T-cell (primary cell): ENCODE measurements at places on chromosomes 3 and 15.
A peak's percentile ranks its signal among the peaks of the same experiment; 100 is the strongest.

GRCh38 chr3:84980011-84980410, 21.2 kb downstream of the CADM2 start:
- DNase-seq = no peak

DNA sequence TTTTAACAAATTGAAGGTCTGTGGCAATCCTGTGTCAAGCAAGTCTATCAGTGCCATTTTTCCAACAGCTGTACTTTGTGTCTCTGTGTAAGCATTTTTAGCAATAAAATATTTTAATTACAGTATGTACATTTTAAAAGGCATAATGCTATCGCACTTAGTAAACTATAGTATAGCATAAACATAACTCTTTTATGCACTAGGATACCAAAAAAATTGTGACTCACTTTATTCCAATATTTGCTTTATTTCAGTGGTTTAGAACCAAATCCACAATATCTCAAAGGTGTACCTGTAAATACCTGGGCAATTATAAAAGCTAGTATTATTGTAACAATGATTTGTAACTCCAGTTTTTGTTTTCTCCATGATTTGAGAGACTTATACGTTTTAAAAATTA, 46.5 kb downstream of the FRMD5 start:
- no peak for DNase-seq

GRCh38 chr15:100671858-100672543, 69.6 kb downstream of the ASB7 start:
- DNase-seq = no peak

DNA sequence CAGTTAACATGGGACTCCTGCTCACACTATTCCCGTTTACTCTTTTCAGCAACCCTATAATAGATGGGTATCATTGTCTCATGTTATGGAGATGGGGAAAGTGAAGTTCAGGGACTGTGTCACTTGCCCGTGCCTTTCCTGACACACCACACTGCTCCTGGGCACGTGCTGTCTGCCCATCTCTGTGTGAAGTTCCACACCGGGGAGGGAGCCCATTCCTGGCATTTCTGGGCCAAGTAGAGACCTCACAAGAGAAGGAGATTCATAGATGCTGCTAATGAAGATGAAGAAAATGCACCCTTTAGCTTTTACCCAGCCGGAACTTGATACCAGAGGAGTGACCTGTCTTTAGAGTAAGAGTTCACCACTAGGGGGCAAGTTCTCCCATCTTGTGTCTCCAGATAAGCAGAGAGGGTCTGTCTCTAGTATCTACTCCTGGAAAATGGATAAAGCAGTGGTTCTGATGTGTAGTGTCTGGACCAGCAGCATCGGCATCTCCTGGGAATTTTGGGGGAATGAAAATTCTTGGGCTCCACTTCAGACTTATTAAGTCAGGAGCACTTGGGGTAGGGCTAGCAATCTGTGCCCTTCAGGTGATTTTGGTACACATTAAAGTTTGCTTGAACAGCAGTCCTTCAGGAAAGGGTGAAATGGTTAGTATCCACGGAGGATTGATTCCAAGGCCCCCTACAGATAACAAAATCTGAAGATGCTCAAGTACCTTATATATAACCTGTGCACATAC, 2.0 kb upstream of the TOPBP1 start:
- DNase-seq = no peak

- no peak for DNase-seq
These were observed 219.0 kb downstream of the ITPR1 start for GRCh38 chr3:4712109-4712508.

GRCh38 chr3:20924646-20925385, 738.8 kb upstream of the SGO1 start:
- no peak for DNase-seq

- DNase-seq = no peak
These were observed 30.1 kb upstream of the ZNF502 start for GRCh38 chr3:44682182-44682896.

GRCh38 chr15:64597477-64597822, 137.1 kb downstream of the ZNF609 start:
- DNase-seq = peak; percentile 44

GRCh38 chr3:65908588-65908987, 130.1 kb downstream of the MAGI1 start:
- no peak for DNase-seq

DNA sequence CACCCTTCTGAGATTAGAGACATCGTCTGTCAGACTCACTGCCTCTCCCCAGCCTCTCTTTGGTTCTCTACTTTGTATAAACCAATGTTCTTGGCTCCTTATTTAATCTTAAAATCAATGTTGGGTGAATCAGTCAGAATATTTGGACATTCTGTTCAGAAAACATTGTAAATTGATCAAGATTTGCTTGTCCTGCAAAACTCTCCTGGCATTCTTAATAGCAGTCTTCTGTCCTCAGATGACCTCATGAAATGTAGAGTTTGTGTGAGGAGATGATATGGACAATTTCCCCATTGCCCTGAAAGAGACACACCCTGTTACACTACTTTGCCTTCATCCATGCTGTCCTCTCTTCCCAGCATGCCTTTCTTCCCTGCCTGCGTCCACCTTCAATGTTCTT, 33.6 kb downstream of the CD200R1L start:
- DNase-seq = no peak

DNA sequence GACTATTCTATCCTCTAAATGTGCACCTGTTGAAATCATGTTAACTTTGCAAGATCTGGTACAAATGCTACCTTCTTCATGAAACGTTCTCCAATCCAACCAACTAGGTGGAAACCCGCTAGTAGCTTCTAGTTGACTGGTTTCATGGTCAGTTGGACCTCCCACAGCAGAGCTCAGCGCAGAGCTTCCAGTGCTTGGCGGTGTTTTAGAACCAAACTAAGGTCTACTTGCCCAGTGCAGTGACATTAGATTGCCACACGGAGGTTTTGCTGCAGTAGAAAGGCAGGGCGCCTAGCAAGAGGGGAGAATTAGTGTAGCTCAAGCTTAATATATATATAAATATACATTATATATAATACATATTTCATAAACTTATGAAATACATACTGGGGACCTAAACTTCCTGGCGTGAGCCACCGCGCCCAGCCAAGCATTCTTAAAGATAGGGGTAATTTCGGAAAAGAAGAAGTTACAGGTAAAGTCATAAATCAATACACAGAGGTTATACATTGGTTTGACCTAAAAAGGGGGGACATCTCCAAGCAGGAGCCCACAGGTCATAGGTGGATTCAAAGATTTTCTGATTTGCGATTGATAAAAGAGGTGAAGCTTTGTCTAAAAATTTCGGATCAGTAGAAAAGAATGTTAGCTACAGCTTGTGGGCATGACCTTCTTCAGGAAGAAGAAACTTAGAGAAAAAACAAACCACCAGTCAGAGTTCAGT, 2.1 kb upstream of the OXSR1 start:
- no peak for DNase-seq

- no peak for DNase-seq
These were observed 41.7 kb downstream of the DAPK2 start for GRCh38 chr15:64004587-64004986.

GRCh38 chr3:70856414-70857162, 544.1 kb upstream of the MDFIC2 start:
- DNase-seq = no peak

DNA sequence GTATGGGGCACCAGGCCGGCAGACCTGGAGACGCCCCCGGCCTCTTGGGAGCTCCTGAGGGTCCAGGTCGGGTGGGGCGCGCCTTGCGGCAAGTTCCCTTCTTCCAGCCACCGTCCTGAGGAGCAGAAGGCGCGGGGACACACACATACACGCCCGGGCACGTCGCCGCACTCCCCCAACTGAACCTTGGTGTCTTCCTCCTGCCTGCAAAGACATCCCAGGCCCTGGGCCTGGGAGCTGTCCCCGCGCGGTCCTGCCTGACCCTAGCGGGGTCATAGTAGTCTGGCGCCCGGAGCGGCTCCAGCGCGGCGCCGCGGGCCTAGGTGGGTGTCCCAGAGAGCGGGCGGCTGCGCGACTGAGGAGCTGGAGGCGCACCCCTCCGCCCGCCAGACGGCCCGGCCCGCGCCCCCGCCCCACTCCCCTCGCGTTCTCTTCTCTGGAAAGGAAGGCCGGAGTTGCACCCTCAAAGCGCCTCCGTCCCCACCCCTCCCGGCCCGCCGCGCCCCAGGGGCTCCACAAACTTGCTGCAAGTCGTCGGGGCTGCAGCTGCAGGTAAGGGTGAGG, 185.9 kb upstream of the LINGO1 start:
- DNase-seq = no peak

- no peak for DNase-seq
These were observed 901 bp upstream of the CLN6 start for GRCh38 chr15:68230157-68231100.

DNA sequence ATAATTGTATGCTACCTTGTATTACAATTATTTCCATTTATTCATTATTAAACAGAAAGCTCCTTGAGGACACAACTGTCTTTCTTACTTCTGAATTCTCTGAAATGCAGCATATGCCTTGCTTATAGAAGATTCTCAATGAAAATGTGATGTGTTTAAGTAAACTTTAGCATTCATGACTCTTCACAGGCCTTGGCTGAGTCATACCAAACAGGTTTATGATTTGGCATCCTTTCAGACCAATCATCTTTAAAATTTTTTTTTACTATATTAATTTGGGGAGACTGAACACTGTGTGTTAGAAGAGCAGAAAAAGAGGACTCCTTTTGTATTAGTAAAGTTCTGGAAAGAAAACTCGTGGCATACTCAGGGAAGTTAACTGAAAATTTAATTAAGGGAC, 6.4 kb upstream of the GALK2 start:
- no peak for DNase-seq

- DNase-seq = no peak
These were observed 185.7 kb downstream of the MECOM start for GRCh38 chr3:169477790-169478189.

DNA sequence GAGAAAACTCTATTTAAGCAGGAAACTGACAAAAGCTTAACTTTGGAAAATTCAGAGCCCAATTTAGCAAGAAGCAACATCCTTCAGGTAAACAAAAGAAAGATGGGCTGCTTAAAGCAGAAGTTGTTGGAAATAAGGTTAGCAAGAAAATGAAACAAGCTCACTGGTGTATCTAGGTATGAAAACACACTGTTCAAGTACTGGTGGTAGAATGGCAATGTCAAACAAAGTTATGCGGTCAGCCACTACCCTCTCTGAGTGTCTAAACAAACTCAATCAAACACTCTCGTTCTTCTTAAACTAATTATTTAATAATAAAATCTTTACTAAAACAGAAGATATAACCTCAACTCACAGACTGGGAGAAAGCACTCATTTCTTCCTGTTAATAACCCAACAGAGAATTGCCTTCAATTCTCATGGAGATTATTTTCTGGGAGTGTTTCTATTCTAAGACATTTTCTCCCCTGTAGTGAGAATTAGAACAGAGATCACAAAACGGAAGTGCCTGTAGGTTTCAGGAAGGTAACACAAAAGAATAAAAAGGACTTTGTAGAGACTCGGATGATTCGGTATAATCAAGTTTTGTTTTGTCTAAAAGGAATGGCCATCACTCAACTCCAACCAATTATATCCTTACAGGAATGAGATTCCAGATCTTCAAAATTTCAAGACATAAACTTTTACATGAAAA, 28.9 kb downstream of the PRICKLE2 start:
- no peak for DNase-seq

DNA sequence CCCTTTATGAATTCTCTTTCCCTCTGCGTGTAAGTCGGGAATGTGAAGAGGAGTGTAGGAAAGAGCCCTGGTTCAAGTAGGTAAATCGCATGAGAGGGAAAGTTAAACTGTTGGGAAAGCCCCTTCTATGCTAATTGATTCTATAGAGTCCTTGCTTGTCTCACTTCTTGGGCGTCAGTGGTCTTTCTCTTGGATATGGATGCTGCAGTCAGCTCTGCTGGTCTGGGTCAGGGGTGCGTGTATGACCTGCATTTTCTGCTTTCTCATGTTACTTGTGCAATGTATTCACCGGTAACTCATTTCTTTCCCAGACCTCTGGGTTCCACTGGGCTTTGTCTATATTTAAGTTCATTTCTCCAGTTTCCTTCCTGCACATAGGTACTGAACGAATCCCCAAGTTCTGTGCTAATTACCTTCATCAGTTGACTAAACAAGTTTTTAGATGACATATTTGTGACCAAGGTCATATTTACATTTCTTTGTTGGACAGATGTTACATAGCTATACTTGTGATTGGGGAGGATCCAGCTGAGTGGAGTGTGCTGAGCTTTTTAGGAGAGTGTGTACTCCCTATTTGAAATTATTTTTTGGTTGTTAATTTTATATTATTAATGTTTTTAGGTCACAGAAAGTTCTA, 1.4 kb downstream of the SETD5 start:
- DNase-seq = no peak

DNA sequence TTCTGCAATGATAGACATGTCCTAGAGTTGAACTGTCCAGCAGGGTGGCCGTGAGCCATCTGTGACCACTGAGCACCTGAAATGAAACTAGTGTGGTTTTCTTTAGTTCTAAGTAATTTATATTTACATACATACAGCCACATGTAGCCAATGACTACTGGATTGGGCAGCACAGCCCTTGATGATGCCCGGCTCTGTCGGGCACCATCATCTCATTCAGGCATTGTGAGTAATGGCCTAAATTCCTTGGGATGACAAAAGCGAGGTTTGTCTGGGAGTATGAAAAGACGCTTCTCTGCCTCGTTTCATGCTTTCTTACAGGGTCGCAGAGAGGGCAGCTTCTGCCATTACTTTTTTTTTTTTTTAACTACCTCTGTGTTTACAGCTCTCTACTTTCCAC, 251.9 kb upstream of the HES1 start:
- DNase-seq = no peak

- DNase-seq = no peak
These were observed 1.9 kb downstream of the LRIG1 start for GRCh38 chr3:66498687-66499621.

GRCh38 chr3:57484563-57484962, 59.6 kb downstream of the DNAH12 start:
- DNase-seq = no peak

GRCh38 chr3:105809208-105809888, 59.5 kb downstream of the CBLB start:
- DNase-seq = no peak

- DNase-seq = no peak
These were observed 2.7 kb upstream of the BAHD1 start for GRCh38 chr15:40437752-40438687.

- no peak for DNase-seq
These were observed 283.8 kb downstream of the C3orf38 start for GRCh38 chr3:88433568-88433967.

DNA sequence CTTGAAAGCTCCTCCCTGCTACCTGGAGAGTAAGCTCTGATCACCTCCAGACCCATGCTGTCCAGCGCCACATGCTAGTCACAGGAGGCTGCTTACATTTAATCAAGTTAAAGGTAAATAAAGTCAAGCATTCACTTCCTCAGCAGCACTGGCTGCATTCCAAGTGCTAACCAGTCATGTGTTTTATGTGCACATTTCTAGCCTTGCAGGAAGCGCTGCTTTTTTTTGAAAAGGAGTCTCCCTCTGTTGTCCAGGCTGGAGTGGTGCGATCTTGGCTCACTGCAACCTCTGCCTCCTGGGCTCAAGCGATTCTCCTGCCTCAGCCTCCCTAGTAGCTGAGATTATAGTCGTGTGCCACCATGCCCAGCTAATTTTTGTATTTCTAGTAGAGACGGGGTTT, 279.2 kb downstream of the GABRG3 start:
- DNase-seq = no peak
